ENCODE measurements at places on chromosomes 11 and 22. TPM values are rescaled to one million over a fixed set of nuclear protein-coding genes. Genes with fewer than 3 reads are reported as not detected.
A peak's percentile ranks its signal among the peaks of the same experiment; 100 is the strongest.

The MMP8 gene
- not detected for total RNA-seq

The MICALL1 gene
- total RNA-seq: 140 TPM

The FOLR2 gene
- total RNA-seq: not detected

The ALDH3B1 gene
- total RNA-seq: 2.6 TPM

The JAML gene
- total RNA-seq: not detected

The RAG1 gene
- total RNA-seq: 2.4 TPM

The ANO9 gene
- 18.4 TPM for total RNA-seq

The CALCA gene
- 6.0 TPM for total RNA-seq

The SLC37A2 gene
- total RNA-seq: 1.8 TPM

The SOX10 gene
- total RNA-seq: not detected

The MTMR2 gene
- total RNA-seq: 33.9 TPM

The GALNT18 gene
- 6.6 TPM for total RNA-seq

The FOSL1 gene
- total RNA-seq: 46.5 TPM

The OR4C13 gene
- not detected for total RNA-seq

The KIF18A gene
- 1.9 TPM for total RNA-seq

The SUSD2 gene
- total RNA-seq: 0.62 TPM

The PRR33 gene
- not detected for total RNA-seq

The INSC gene
- total RNA-seq: 0.27 TPM

- no peak for DNase-seq
Observed at GRCh38 chr11:124864892-124865180, 396 bp upstream of the ROBO3 start.

GRCh38 chr22:42642806-42643633 is 2.6 kb upstream of the ATP5MGL start:
- no peak for DNase-seq

- no peak for DNase-seq
Observed at GRCh38 chr11:94469416-94469815, 24.2 kb downstream of the MRE11 start.

- no peak for DNase-seq
Observed at GRCh38 chr11:15735706-15736105, 620.6 kb downstream of the SOX6 start.

GRCh38 chr11:70756756-70757155 is 358.4 kb downstream of the CTTN start:
- DNase-seq: no peak

DNA sequence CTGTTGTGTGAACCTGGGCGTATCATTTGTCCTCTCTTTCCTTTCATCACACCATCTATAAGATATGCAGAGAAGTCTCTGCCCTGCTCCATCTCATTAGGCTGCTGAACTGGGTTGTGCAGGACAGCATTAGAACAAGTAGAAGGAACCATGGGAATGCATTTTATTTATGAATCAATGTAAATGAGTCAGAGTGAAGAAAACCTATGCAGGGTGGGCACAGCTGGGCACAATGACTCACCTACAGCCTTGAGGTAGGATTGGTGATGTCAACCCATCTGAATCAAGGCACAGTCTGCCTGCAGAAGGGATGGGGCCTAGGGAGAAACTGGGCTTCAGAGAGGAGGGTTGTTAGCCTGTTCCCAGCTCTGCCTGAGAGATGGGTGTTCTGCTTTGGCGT is 123.4 kb downstream of the CSNK2A3 start:
- no peak for DNase-seq

DNA sequence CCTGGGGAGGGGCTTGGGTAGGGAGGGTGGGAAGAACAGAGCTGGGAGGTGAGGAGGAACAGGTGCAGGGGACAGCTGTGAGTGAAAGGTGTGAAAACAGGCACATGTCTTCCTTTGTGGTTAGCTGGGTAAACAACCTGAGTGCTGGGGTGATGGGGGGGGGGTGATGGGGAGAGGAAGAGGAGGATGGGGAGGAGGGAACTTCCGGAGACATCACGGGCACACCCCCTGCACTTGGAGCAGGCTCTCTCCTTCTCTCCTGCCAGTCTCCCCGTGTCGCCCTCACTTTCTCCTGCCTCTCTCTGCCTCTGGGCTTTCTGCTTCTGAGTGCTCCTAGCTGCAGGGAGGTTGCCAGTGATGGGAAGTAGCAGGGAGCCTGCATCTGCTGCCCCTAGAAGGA is 8.8 kb downstream of the CXCR5 start:
- DNase-seq: no peak

GRCh38 chr22:49305214-49305965 is 522.3 kb downstream of the BRD1 start:
- no peak for DNase-seq

- DNase-seq: no peak
Observed at GRCh38 chr11:29306527-29306926, 710.3 kb downstream of the KCNA4 start.

GRCh38 chr22:20025401-20026203 is 4.7 kb downstream of the TANGO2 start:
- DNase-seq: no peak

GRCh38 chr11:61601512-61601911 is 20.6 kb upstream of the SYT7 start:
- no peak for DNase-seq

GRCh38 chr11:43952020-43952400 is 9.6 kb downstream of the C11orf96 start:
- no peak for DNase-seq

DNA sequence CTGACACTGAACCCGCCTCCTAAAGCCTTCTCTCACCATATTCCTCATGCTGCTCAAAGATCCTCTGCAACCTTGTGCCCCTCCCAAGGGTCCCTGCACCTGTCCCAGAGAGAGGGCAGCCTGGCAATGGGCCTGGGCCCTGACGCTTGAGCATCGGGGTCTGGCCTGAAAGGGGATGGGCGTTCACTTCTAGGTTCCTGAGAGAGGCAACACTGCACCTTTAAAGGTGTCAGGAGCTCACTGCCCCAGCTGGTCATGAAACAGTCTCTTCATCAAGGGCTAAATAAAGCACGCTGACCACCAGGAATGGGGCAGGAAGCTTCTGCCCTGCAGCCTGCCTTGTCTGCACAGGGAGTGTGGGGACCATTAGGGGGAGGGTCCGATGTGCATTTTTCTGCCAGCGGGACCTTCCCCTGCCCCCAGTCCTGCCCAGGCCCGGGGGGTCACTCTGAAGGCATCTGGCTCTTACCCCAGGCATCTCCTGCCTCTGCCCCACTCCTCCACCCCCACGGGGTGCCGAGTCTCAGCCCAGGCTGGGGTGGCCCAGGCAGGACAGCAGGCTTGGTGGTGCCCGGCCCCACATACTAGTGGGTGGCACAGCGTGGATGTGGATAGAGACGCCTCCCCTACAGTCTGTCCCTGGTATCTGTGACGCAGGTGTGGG is 3.5 kb downstream of the C11orf21 start:
- no peak for DNase-seq

DNA sequence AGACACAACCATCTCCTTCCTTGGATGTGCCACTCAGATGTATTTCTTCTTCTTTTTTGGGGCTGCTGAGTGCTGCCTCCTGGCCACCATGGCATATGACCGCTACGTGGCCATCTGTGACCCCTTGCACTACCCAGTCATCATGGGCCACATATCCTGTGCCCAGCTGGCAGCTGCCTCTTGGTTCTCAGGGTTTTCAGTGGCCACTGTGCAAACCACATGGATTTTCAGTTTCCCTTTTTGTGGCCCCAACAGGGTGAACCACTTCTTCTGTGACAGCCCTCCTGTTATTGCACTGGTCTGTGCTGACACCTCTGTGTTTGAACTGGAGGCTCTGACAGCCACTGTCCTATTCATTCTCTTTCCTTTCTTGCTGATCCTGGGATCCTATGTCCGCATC is 489 bp downstream of the OR10A4 start:
- no peak for DNase-seq

- DNase-seq: no peak
Observed at GRCh38 chr11:45518141-45518832, 147.1 kb downstream of the CHST1 start.

DNA sequence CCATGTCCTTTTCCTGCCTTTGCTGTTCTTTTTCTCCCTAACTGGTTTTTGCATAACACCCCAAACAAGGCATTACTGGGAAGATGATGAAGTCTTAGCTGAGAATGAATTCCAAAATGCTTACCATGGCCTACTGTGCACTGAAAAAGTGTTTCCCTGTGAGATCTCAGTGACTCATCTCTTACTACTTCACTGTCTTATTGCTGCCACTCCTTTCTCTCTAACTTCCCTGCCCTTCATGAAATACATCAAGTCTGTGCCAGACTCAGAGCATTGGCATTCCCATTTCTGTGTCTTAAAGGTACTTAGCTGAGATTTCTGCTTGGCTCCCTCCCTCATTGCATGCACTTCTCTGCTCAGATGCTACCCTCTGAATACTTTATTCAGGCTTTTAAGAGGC is 49.1 kb upstream of the MUC15 start:
- peak; percentile 67 for DNase-seq

DNA sequence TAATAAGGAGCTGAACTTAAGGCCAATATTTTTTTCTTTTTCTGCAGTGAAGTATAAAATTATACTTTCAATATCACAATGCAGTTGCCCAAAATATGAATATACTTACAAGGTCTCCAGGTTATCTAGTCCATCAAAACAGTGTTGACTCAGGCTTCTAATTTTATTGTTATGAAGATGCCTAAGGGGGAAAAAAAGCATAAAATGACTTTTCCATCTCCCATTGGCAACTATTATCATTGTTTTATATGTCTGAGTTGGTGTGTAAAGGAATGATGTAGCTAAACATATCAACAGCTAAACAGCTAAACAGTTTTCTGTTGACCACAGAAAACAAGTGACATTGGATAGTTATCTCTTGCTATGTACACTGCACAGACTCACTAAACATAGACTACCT is 21.2 kb upstream of the CCDC34 start:
- DNase-seq: no peak

GRCh38 chr11:117834838-117835443 is 10.4 kb upstream of the FXYD2 start:
- no peak for DNase-seq

- DNase-seq: no peak
Observed at GRCh38 chr22:22720724-22721261, 76.4 kb downstream of the GGTLC2 start.

DNA sequence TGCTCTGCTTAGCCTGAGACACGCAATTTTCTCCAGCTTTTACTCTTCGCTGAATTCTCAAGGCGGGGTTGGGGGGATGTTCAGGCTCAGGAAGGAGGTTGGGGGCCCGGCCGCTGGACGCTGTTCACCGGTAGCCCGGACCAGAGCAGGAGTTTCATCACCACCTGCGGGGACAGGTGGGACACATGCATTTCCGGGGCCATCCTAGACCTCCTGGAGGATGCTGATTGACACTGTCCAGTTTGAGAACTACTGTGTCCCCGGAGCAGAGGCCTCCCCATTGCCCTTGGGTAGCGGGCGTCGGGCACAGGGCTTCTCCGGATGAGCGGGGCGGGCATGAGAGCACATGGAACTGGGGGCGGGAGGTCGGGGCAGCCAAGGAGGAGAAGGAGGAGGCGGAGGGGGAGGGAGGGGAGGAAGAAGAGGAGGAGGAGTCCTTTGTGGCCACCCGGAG is 144.0 kb upstream of the GRK3 start:
- DNase-seq: no peak

- no peak for DNase-seq
Observed at GRCh38 chr11:127806501-127806900, 780.9 kb downstream of the ETS1 start.

GRCh38 chr11:15053191-15053685 is 20.2 kb upstream of the CALCB start:
- peak; percentile 41 for DNase-seq

DNA sequence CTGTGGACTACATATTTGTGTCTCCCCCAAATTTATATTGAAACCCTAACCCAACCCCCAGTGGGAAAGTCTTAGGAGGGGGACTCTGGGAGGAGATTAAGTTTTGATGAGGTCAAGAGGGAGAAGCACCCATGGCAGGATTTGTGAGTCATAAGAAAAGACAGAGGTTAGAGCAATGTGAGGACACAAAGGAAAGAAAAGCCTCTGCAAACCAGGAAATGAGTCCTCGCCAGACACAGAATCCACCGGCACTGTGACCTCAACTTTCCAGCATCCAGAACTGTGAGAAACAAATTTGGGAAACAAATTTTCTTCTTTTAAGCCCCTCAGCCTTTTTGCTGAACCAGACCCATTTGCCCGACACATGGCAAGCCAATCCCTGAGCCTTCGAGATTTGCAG is 397.0 kb downstream of the NTM start:
- no peak for DNase-seq

Data from kidney epithelial cell (primary cell).